ENCODE measurements at places on chromosomes 11 and 22.

DNA sequence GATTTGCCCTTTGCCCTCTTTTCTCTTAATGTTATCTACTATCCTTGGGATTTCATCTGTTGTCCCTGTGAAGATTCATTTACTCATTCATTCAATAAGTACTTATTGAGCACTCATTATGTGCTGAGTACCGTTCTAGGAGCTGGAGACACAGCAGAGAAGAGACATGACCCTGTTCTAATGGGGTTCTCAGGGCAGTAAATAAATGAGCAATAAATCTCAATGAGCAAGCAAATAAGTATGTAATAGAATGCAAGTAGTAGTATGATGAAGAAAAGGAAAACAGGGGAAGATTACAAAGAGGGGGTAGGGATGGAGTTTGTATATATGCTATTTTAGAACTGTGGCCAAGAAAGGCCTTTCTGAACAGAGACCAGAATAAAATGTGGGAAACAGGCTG is 34.2 kb upstream of the NRIP3 start:
- DNase-seq, result no peak

- peak; percentile 47 for DNase-seq
Observed at GRCh38 chr11:2892215-2892966, 6.8 kb upstream of the CDKN1C start.

- DNase-seq, result no peak
Observed at GRCh38 chr11:43582024-43582862, 98.3 kb upstream of the HSD17B12 start.

GRCh38 chr11:105823495-105824033 is 198.5 kb downstream of the MSANTD4 start:
- no peak for DNase-seq

DNA sequence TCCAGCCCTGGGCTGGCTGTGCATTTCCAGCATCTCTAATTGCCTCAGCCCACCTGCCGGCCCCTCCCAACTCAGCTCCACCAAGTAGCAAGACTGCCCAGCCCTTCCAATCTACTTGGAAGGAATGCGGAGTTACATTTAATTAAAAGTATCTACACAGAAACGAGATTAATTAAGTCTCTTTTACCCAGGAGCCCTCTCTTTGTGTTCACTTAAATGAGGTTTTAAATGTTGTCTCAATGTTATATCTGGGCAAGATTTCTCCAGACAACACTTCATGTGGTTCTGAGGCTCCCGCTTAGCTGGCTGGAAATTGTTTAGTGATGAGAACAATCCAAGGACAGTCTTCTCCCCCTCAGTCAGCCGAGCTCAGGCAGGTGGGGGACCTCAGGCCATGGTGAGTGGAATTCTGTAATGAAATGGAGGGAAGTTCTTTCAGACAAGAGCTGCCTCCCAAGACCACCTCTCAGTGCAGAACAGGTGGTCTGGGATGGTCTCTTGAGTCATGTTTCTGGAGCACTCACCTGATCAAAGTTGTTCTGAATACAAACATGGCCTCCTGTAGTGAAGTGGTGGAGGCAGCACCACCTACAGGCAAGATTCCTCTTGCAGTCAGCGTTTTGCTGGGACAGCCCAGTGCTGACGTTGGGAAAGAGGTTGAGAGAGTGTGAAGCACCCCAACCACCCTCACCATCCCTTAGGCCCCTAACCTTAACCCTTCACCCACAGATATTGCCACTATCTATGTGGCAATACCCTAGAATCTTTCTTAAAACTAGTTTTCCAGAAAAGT is 371.6 kb downstream of the CADM1 start:
- DNase-seq, result no peak

DNA sequence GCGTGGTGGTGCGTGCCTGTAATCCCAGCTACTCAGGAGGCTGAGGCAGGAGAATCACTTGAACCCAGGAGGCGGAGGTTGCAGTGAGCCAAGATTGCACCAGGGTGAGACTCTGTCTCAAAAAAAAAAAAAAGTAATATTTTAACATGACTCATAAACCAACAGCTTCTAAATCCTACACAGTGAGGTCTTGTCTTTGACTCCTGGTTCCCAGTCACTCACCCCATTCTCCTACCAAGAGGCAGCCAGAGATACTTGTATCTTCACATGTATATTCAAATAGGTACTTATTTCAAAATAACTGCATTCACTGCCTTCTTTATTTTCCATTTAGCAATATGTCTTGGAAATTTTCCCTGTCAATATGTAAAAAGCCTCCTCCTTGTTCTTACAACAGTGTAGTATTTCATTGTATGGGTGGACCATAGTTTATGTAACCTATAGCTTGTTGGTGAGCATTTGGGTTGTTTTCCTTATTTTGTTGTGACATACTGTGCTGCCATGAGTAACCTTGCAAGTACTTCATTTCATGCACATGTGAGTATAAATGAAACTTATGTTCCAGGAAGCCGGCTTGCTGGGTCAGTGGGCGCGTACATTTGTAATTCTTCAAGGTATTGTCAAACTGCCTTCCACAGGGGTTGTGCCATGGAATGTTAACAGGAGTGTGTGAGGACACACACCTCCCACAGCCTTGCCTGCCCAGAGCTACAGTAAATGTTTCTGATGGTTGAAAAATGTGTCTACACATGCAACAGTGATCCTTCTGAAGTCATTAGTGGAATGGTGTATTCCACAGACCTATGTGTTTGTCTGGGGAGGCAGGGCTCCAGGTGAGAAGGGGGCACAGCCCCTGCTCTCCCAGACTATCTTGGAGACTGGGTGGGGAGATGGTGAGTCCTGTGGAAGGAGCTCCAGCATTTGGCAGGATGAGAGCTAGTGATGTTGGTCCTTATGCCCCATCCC is 47.9 kb downstream of the OSBP2 start:
- no peak for DNase-seq

DNA sequence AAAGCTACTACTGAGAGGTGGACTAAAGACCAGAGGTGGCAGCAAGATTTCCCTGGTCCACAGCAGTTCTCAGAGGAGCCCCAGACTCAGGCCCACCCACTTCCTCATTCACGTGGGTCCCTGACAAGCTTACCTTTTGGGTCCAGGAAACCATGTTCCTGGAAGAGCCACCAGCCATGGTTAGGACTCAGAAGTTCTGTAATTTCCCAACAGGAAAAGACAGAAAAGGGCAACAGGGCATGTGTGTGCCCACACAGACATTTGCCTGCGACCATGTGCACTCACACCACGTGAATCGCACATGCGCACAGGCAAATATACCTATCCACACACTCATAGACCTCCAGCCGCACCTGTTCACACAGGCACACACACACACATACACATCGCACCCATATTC is 42.9 kb downstream of the LRRC32 start:
- no peak for DNase-seq

- no peak for DNase-seq
Observed at GRCh38 chr22:24965822-24966626, 13.5 kb downstream of the KIAA1671 start.

GRCh38 chr11:67020949-67021348 is 2.0 kb upstream of the SYT12 start:
- no peak for DNase-seq

- DNase-seq, result no peak
Observed at GRCh38 chr11:133222425-133223330, 309.6 kb downstream of the OPCML start.

DNA sequence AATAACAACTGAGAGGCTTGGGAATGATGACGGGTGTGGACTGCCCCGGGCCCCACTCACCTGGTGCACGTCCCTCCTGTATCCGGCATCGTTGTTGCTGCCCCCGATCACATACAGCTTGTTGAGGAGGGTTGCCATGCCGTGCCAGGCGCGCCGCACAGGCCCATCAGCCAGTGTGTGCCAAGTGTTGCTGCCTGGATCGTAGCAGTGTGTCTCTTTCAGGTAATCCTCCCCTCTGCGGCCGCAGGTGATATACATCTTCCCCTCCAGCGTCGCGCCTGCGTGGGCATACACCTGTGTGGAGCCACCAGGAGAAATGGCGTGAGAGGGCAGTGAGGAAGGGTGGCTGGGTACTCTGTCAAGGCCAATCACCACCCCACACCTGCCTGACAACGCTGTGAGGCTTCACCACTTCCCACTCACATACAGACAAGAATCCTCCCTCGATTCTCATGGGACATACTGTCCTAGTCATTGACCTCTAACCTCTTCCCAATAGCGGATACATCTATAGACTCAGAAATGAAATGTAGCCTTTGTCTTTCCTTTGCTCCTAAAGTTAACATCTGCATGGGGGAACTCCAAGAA is 8.9 kb upstream of the SCARF2 start:
- DNase-seq, result no peak

- no peak for DNase-seq
Observed at GRCh38 chr22:20001082-20001638, 15.5 kb downstream of the ARVCF start.

DNA sequence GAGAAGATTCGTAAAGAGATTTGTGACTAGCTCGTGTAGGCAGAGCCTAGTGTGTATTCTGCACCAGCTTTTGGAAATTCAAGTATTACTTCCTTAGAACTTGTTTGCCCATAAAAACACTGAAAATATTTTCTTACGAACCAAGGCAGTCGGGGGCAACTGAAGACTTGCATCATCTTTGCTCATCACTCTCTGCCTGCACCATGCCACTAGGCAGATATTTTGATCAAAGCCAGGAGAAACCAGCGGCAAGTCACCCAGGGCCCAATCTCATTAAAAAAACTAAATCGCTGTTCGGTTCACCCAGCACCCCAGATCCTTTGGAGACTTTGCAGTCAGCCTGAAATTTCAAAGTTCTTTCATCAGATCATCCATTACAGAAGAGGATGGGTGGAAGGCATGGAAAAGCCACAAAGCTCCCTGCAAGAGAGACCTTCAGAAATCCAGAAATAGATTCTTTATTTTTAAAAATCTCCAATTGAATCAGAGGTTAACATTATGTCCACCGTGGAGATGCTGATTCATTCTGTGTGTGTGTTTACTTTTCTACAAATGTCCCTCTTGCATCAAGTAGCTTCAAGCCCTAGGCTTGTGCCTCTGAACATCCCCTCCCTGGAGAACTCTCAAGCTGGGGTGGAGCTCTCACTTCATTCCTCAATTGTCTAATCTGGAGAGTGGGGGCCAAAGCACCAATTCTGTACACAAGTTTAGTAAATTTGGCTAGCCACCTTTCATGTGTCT is 78.4 kb downstream of the ETS1 start:
- DNase-seq, result no peak

DNA sequence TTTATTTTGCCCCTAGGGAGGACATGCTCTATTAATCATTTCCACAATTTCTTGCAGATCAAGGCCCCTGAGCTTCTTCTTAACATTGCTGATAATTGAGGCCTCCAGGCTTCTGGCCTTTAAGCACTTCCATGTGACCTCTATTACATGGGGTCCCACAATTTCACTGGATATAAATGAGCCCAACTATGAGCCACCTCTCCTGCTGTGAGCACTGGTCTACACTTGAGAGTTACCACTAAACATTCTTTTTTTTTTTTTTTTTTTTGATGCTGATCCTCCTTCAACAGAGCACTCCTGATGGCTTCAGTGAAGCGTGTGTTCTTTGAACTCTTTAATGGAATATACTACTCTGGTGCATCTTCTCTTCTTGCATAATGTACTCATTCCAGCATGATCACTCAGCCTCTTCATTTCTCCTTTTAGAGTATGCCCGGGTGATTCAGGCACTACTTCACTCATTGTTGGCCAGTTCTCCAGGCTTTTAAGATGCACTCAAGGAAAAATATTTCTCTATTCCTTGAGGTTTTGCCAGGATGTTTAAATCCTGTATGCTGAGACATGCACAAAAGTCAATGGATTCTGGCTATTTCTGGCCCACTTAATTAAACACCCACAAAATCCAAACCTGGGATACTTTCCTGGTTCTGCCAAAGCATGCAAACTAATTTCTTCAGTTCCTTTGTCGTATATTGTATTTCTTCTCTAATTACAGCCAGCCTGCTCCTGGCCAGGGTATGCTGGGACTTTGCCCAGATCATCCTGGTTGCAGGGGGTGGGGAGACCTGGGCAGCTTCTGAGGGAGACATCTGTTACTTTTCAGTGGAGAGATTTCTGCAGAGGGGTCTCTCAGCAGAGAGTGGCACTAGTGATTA is 257.8 kb upstream of the LUZP2 start:
- DNase-seq, result no peak

DNA sequence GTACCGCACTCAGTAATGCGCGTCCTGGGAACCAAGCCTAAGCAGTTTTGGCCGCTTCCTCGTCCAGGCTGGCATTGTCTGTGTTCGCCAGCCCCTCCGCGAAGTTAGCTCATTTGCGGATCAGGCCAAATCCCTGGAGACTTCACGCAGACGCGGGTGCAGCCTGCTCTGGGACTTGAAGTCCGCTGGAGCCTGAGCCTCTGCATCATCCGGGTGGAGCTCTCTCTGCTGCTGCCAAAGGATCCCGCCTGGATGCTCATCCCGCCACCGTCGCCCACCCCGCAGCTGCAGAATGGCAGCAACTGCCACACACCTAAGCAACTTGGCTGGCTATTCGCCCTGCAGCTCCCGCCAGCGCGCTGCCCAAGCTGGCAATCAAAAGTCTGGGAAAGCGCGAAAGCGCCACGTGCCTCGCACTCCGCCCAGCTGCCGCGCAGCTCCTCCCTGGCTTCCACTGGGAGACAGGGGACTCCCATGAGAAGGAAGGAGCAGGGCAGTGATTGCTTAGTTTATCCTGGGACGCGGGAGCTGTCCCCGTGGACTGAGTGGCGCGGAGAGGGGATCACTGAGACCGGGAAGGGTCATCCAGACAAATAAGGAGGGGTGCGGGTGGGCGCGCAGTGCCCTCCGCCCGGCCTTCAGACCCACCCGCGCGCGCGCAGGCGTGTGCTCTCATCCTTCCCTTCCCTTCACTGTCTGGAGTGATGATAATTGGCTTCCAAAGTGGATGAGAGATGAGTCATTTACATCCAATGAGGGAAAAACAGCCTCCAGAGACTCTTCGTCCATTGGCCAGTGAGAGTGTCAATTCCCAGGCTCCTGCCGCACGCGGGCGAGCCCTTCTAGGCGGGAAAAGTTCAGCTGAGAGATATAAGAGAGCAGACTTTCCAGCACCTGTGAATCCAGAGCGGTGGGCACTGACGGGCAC is 23.2 kb upstream of the GLYATL1B start:
- DNase-seq, result no peak

DNA sequence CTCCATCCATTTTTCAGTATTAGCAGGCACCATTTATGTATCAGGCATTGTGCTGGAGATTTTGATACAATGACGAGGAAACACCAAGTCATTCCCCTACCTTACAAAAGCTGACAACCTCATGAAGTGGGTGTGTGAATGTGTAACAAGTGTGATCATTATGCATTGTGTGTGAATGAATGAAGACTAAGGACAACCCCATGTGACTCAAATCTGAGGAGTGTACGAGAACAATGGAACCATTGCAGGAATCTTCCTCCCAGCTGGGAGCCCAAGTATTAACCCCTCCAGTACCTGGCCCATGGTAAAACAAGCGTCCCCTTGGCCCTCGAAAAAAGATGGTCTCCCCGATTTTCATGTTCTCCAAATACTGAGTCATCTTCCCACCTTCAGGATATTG is 4.4 kb downstream of the CYB5R2 start:
- no peak for DNase-seq

- DNase-seq, result no peak
Observed at GRCh38 chr11:68942751-68943271, 38.0 kb downstream of the MRGPRD start.

GRCh38 chr22:44362249-44363012 is 49.7 kb upstream of the SHISAL1 start:
- DNase-seq, result no peak

GRCh38 chr11:68448604-68449011 is 11.9 kb upstream of the PPP6R3 start:
- DNase-seq, result no peak

- DNase-seq, result no peak
Observed at GRCh38 chr22:44777364-44777755, 25.0 kb downstream of the ARHGAP8 start.

All from stimulated activated CD4-positive, alpha-beta T cell treated with anti-CD3 and anti-CD28 coated beads, Interleukin-1b, Interleukin-23, amount 100 ng/mL, for 1 hour (primary cell).